ENCODE measurements at places on chromosomes 11 and 22.
A peak's percentile ranks its signal among the peaks of the same experiment; 100 is the strongest.

GRCh38 chr11:32365192-32365591, 70.1 kb downstream of the WT1 start:
- DNase-seq: no peak

DNA sequence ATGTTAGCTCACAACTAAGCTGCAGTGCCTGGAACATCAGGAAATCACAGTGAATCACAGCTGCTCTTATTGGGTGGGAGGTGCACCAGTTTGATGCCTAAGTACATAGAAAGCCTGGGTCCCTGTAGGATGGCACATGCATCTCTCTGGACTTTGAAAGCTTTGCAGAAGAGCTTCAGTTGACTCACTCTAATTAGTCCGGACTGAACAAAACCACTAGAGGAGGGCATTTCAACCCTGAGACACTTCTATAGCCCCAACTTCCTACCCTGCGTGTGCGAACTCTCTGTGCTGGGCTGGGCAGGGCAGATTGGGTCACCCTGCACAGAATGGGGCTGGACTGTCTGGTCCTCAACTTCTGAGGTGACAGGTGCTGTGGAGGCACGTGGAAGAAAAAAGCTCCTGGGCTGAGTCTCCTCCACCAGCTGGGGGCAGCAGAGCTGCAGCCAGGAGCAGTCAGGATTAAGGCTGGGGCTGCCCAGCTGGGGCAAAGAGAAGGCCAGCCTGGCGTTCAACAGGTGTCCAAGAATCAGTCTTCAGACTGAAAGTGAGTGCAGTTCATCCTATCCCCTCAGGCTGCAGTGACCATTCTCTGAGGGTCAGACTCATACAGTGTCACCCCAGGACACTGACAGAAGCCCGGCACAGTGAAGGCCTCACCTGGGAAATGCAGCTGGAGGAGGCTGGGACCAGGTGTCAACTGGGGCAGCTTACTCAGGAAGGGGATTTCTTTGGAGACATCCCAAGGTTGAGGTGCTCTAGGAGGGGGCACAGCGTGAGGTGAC, 22.1 kb downstream of the GGTLC2 start:
- DNase-seq: no peak

- no peak for DNase-seq
These were observed 12.5 kb downstream of the ATXN10 start for GRCh38 chr22:45684169-45684568.

- no peak for DNase-seq
These were observed 42.2 kb upstream of the B3GAT1 start for GRCh38 chr11:134454146-134454690.

- DNase-seq: peak; percentile 50
These were observed 24.0 kb downstream of the SLC43A1 start for GRCh38 chr11:57491371-57492061.

DNA sequence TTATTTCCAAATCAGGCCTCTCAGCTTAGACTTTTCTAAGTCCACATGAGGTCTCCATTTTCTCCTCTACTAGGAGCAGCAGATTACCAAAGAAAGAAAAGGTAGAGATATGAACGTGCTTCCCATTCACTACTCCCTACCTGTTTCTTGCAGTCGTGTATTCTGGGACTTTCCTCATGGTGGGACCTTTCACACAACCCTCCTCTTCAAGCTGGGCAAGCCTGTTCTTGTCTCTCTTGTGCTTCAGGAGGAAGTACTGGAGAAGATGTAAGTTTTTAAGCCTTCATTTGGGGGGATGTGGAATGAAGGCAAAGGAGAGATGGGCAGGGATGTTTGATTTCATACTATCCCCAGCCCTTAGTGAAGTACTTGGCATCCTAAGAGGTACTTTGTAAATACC, 128.8 kb upstream of the SESN3 start:
- no peak for DNase-seq

GRCh38 chr11:133787379-133788141, 57.8 kb downstream of the SPATA19 start:
- no peak for DNase-seq

- DNase-seq: no peak
These were observed 35.0 kb upstream of the MPEG1 start for GRCh38 chr11:59247531-59248227.

- peak; percentile 31 for DNase-seq
These were observed 545 bp upstream of the ZDHHC13 start for GRCh38 chr11:19116276-19116970.

DNA sequence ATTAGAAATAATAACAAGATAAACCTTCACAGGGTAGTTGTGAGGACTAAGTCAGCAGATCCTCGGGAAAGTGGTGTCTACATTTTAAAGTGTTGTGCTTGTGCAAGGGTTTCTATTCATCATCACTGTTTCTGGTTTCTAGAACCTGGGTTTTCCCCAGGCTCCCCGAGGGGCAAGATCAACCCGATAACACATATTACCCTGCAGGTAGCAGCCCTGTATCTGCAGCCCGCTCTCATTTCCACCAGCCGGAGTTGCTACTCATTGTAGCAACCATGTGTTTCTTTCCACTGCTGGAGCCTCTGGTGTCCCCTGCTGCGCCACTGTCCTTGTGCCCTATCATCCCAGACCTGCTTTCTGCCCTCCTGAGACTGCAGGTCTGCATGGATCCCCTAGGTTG, 67.0 kb downstream of the MIAT start:
- DNase-seq: no peak

DNA sequence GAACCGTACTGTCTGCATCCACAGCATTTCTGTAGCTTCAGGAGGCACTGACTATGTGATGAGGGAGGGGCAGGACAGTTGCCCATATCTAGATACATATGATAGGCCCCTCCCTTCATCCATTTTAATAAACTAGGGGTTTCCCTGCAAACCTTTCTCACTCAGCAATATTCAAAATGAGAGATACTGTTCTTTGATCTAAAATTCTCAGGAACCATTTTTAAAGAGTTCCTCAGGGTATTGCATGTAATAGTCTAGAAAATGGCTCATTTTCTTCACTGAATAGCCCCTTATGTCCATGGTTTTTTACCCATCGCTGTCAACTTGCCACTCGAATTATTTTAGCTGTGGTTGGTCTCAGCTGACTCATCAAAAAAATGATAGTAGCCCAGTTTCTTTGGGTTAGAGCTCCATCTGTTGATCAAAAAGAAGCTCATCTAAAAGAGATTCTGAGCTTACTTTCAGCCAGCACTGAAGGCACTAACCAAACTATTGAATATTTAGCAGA, 37.0 kb upstream of the DNAJB7 start:
- peak; percentile 18 for DNase-seq

DNA sequence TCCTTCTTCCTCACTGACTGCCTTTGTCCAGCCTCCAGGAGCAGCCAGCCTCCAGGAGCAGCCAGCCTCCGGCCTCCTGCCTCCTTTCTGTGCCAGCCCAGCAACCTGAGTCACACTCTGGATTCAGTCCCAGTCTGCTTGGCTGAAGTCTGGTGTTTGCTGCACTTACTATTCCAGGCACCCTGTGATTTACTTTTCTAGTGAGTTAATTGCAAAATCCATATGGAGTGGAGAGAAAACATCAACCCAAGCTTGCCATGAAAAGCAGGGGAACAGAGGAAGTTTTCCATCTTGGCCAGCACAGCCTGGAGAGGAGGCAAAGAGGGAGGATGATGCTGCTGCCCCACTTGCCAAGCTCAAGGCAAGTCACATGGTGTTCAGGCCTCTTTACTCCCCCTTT, 400.5 kb downstream of the TENM4 start:
- no peak for DNase-seq

GRCh38 chr11:47257517-47258316, at the start of gene NR1H3:
TSS of gene NR1H3 (plus strand) at chr11:47257996. CDS start at chr11:47259217, 1,221 bp downstream.
- DNase-seq: no peak

DNA sequence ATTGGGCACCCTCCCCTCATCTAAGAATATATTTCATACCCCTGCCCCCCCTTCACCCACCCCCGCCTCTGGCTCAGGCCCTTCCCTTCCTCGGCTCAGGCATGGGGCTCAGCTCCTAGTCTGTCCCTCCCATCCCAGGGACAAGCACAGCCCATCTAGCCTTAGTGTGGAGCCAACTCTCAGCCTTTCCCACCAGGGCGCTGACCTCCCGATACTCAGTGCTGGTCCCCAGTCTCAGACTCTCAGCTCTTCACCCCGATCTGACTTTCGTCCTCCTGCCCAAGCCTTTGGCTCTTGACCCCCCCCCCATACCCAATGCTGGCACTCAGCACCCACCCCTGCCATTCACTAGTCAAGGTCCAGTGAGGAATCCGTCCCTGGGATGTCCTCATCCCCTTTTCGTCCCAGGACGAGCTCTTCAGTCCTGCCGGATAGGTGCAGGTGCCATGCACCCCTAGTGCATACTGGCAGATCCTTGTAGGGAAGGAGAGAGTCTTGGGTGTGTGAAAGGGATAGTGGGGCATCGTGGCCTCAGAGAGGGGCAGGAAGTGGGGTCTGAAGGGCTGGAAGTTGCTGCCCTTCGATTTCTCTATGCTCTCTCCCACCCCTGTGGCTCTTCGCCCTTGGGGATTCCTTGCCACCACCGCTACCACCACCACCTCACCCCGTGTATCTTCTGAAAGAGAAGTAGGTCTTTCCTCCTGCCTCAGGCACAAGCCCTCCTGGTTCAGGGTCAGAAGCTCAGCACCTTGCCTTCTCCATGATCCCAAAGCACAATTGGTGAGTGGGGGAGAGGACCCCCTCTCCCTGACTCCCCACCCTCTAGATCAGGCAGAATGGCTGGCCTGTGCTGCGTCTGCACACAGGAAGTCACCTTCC, 2.4 kb downstream of the TPBGL start:
- no peak for DNase-seq
